ENCODE measurements at places on chromosomes 11 and 22.

DNA sequence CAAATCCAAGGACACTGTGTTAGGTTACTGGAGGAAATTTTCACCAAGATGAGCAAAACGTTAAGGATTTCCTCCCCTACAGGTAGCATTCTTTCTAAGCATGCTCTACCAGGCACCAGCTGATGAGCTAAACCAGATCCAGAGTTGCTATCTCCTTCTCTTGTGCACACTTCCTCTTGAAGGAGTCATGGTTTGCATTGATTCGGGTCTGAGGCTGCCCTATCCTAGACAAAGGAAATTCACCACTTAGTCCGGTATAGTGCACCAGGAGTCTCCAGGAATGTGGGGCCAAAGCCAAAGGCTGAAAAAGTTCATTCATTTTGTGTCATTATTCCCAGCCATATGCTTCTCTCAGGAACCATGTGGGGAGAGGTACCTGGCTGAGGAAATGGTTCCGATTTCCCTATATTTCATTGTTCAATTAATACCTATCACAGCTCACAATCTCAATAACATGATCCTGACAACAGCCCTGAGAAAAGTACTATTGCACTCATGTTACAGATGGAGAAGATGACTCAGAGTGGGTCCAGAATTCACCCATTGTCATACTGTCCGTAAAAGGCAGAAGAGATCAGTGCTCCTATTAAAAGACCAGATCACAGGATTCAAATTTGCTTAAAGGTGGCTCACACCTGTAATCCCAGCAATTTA is 39.1 kb downstream of the SLC35F2 start:
- DNase-seq = no peak

- no peak for DNase-seq
Measured at GRCh38 chr22:36411589-36412258, 24.0 kb upstream of the MYH9 start.

- DNase-seq = no peak
Measured at GRCh38 chr11:72954860-72955259, 140.6 kb downstream of the ATG16L2 start.

DNA sequence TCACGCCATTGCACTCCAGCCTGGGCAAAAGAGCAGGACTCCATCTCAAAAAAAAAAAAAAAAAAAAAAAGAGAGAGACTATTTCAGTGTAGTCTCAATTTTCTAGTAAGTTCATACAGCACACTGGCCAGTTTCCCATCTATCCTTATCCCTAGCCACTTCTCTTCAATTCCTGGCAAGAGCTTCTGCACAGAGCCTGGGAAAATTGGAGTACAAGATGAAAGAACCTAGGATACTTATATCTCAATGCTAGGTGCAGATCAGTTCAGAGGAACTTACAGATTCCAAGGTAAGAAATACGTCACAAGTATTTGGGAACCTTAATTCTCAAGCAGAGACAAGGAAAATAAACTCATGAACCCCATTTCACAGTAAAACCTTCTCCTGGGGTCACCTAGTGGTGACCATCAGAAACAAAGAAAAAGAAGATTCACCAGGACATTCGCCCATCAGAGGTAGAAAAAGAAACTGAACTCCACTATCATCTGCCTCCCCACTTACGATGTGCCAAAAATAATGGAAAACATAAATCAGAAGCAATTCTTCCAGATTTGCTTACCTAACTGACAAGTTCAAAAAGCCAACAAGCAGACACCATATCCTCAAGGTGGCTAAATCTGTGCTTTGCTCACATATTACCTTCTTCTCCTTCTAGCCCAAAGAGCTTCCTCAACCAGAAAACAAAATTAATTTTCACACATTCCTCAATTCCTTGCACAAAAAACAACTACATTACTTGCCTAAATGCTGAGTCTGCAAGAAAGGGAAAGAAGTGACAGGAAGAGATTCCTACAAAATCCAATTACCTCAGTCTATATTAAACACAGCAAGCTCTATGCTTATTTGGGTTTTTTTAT is 4.9 kb downstream of the DENND5A start:
- DNase-seq = no peak
